NCI-H446 (cell line): ENCODE measurements at places on chromosomes 16 and 17.

- no peak for DNase-seq
These were observed 67.0 kb downstream of the KLHDC4 start for GRCh38 chr16:87698676-87699199.

GRCh38 chr17:3983606-3984484, 19.6 kb upstream of the ATP2A3 start:
- no peak for DNase-seq

GRCh38 chr17:50260501-50260911, 13.8 kb upstream of the TMEM92 start:
- DNase-seq = no peak

DNA sequence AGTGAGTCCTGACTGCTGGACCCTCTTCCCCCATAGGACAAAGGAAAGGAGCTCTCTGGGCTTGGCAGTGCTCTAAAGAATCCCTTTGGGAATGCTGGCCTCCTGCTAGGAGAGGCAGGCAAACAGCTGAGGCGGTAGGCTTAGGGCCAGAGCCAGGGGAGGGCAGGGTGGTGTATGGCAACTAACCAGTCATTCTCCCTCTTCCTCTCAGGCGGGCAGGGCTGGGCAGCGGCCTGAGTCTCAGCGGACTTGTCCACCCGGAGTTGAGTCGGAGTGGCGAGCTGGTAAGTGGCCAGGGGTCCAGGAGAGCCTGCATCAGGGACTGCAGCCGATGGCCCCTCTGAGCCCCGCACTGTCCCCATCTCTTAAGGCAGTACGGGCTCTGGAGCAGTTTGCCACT, 4.4 kb downstream of the ACADVL start:
- DNase-seq = no peak

GRCh38 chr17:71902894-71903506, 217.8 kb upstream of the SOX9 start:
- DNase-seq = no peak

DNA sequence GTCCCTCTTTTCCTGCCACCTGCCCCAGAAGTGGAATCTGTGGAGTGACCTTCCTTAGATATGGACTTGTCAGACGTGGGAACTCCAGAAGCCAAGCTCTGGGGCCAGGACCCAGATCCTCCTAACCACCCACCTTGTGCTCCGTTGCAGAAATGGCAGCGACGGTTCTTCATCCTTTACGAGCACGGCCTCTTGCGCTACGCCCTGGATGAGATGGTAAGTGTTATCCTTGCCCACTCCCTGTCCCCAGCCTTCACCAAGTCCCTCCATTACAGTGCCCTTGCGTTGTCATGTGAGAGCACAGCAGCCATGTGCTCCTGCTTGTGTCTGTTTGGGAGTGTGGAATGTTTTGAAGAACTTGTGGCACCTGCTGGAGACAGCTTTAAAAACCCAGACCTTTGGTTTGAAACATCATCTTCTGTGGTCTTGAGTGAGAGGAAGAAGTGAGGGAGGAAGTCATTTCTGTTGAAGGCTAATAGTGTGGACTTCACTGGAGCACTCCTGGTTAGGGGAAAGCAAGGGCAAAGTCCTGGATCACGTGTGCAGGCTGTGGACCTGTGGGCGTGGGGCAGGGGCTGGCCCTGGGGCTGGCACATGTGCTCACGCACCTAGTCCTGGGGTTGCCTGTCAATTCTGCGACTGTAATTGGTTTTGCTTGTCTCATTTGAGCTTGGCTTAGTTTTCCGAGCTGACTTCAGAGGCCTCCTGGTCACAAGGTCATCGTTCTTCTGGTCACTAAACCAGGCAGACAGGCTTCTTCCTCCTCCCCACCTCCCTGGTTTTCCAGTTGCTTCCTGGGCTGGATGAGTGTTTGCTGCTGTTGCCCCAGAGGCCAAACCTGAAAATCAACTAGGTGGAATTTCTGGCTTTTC, 35.8 kb downstream of the MPRIP start:
- DNase-seq = no peak

DNA sequence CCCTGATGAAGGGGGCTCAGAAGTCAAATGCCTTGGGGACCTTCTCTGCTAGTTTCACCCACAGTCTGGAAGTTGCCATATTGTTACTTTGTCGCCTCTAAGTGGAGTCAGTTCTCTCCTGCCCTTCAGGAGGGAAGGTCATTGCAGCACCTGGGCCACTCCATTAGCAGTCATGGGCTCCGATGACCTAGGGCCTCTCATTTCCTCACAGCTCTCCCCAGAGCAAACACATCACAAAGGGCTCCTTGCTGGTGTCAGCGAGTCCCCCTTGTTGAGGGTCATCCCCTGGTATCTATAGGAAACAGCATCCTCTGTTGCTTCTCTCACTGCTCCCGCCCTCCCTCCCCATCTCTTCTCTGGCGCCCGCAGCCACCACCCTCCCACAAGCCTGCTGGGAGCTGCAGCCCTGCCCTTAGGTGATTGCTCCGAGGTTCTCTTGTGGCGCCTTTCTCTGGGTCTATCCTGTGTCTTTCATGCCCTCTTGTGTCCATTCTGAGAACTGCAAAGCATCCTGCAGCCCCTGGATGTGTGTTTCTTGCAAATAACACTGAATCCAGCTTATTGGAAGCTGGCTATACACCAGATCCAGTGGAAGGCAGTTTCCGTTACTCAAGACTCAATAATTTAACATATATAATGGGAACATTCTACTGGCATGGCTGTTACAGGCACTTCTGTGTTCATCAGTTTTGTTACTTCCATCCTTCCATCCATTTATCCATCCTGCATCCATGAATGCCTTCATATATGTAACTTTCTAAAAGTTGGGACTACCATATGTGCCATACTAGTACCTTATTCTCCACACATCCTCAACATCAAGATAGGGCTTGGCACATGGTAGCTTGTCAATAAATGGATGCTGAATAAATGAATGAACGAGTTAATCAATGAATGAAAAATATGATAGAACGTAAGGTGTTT, 21.2 kb downstream of the PDILT start:
- peak; percentile 26 for DNase-seq

- no peak for DNase-seq
These were observed 1418.8 kb downstream of the CDH11 start for GRCh38 chr16:63702981-63703590.

DNA sequence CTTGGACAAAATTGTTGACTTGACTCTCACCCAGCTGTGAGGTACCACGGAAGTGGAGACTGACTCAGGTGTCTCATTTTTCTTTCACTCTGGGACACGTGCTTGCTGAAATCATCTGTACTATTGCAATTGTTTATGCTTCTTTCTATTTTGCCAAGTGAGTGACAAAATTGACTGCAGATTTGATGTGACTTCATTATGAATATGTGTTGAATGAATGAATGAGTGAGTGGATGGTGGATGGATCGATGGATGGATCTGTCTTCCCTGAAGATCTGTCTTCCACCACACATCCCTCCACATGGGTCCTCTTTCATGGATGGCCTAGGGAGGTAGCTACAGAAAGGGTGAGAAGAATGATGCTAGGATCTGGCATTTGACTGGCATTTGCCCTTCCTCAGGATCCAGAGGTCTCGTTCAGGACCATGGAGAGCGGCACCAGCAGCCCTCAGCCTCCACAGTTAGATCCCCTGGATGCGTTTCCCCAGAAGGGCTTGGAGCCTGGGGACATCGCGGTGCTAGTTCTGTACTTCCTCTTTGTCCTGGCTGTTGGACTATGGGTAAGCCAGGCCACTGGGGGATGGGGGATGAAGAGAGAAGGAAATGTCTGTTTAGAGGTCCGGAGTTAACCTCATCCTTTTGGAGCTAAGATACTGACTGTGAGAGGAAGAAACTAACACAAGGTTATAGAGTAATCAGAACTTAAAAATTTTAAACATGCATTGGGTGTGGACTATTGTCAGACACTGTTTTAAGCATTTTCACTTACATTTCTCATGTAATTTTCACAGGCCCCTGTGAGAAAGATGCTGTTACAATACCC, 12.7 kb downstream of the SLC5A11 start:
- no peak for DNase-seq

GRCh38 chr17:57256708-57257112, 387 bp downstream of the MSI2 start:
- no peak for DNase-seq

DNA sequence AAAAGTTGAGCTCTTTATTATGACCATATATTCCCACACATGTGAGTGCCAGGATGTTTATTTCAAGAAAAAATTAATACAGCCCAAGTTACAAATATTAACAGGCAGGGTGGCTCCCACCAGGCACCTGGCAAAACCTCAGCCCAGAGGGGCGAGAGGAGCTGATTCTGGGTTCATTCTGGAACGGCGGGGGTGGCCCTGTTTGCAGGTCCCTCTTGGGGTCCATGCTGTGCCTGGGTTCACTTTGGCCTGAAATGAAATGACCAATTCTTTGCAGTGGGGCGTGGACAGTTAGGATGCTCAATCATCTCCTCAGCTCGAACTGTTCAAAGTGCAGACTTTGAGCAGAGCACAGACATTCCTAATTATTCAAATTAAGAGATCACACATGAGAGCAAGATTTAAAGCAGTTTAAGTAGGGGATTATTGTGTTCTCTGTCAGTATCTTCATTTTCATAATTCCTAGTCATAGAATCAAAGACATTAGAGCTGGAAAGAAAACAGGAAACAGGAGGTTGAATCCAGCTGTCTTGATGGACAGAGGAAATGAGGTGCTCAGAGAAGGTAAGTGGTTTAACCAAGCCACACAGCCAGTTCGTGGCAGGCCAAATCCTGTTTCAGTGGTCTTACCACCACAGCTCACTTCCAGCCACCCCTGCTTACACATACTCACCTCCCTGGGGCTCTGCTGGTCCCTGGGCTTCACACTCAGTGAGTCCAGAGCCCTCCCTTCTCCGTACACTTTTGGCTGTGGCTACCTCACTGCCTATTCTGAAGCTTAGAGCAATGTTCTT, 363.9 kb upstream of the TNRC6C start:
- no peak for DNase-seq

DNA sequence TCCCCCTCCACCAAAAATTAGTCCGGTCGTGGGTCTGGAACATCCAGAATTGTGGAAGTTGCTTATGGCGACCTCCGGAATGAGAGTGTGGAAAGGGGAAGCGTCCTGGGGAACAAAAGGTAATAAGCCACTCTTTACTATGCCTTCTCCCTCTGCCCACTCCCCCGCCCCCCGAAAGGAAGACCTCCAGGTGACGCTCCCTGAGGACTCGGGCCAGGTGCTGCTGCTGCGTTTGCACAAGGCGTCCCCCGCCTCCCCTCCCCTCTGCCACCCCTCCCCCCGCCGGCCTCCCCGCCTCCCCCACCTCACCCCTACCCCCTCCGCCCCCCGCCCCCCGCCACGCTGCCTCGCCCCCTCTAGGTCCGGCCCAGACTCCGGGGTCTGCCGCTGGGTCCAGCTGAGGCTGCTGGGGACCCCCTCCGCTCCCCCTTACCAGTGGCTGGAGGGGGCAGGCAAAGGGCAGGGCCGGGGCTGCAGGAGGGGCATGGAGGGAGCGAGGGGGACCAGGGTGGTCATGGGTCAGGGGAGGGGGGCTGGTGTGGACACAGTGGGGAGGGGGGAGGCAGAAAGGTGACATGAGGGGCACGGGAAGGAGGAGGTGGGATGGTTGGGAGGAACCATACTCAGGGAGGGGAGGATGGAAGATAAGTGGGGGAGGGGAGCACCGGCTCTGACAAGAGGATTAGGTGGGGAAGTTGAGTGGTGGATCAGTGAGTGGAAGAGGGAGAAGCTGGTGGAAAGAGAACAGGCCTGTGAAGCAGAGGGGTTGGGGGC, 23.6 kb downstream of the ALOX12B start:
- DNase-seq = no peak

DNA sequence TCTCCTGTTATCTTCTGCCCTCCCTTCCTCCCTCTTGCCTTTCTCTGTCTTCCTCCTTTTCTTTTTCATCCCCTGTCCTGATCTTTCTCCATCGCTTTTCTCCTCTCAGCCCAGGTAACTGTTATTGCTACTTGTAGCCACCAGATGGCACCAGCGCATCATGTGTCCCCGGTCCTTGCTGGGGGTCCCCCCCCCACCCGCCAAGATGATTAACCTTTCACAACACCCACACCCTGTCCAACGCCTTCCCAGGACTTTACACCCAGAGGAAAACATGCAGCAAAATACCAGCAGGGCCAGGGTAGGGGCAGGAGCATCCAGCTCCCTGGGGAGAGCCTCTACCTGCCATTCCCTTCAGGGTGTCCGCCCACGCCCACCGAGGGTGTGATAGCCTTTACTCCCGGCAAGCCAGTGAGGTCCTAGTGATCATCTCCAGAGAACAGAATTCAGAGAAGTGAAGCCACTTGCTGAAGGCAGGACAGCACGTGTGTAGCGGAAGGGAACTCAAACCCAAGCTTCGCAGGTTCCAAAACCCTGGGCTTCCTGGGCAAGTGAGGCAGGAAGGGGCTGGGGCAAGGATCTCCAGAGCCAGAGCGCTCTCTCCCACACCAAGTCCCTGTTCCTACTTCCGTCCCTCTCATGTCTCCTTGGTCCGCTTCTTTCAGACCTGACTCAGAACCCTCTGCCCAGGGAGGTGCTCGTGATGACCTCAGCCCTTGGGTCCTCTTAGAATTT, 13.4 kb upstream of the TAC4 start:
- DNase-seq = peak; percentile 19

- no peak for DNase-seq
These were observed 5.2 kb downstream of the RPH3AL start for GRCh38 chr17:347309-347899.

DNA sequence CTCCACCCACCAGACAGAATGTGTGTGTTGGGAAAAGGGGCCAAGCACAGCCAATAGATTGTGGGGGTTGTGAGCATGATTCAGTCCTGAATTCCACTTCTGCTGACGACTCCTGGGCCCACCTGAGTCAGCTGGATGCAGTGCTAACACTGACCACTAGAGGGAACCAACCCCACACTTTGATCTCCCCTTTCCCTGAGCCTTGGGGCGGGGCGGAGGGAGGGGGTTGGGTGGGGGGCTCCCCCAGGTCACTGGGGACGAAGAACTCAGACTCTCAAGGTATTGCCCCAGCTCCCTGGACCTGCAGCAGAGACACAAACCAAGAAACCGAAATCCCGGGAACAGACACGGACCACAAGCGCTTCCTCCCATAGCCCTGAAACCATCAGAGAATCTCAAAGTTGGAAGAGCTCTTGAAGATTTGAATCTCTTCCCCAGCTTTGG, 621 bp upstream of the CSHL1 start:
- DNase-seq = peak; percentile 7

GRCh38 chr17:16981928-16982327, 10.0 kb upstream of the TNFRSF13B start:
- DNase-seq = no peak

- peak; percentile 62 for DNase-seq
These were observed 11.2 kb downstream of the MRPL27 start for GRCh38 chr17:50361561-50362480.
